ENCODE measurements at places on chromosomes 7 and 10.

GRCh38 chr7:12942609-12943008 lies 255.2 kb downstream of the ARL4A start:
- DNase-seq, result no peak

GRCh38 chr10:110083884-110084283 lies 76.1 kb downstream of the ADD3 start:
- DNase-seq, result no peak

GRCh38 chr10:6738112-6738768 lies 158.2 kb upstream of the PRKCQ start:
- DNase-seq, result no peak

DNA sequence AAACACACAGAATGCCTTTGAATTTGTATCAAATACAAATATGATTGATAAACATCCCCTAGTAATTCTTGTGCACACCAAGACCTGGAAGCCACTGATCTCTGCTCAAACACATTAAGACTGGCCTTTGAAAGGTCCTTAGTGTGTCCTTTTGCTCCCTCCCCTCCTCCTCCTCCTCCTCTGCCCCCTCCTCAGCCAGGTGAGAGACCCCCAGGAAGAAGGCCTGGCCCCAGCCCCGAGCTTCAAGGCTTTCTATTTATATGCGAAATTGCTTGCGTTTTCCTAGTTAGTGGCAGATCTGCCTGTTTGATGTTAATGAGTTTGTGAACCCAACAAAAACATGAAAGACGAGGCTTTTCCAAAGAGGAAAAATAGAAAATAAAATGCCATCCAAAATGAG lies 63.6 kb upstream of the TCF7L2 start:
- DNase-seq, result no peak

GRCh38 chr10:42637648-42638054 lies 719 bp downstream of the ZNF33B start:
- no peak for DNase-seq

DNA sequence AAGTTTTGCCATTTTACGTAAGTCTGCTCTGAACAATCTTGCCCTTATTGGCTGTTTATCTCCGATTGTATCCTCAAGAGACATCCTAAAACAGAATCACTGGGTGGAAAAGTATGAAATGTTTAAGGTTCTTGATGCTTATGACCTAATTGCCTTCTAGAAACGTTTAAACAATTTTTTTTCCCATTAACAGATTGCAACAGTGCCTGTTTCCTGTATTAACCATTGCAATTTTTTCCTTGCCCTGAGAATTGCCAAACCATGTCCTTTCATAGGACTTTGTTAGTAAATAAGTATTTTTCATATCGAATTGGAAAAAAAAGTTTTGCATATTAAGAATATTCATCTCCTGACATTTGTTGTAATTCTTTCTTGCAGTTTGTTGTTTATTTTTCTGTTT lies 639.8 kb downstream of the INHBA start:
- no peak for DNase-seq

GRCh38 chr10:110666673-110667072 lies 22.5 kb downstream of the RBM20 start:
- DNase-seq, result no peak

DNA sequence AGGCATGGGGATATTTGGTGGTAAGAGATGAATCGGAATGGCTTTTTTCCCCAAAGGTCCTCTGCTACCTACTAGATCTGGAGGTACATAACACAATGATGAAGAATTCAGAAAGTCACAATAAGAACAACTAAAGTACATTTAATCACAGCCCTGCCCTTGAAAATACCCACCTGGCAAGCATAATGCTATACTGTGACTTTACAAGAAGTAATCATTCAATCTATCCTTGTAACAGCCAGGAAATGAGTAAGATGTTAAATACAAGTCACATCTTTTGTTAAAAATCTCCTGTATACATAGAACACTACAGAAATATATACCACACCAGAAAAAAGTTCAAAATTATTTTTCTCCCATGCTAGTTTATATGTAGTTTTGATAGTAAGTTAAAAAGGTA lies 108.3 kb upstream of the ABCB5 start:
- DNase-seq, result no peak

DNA sequence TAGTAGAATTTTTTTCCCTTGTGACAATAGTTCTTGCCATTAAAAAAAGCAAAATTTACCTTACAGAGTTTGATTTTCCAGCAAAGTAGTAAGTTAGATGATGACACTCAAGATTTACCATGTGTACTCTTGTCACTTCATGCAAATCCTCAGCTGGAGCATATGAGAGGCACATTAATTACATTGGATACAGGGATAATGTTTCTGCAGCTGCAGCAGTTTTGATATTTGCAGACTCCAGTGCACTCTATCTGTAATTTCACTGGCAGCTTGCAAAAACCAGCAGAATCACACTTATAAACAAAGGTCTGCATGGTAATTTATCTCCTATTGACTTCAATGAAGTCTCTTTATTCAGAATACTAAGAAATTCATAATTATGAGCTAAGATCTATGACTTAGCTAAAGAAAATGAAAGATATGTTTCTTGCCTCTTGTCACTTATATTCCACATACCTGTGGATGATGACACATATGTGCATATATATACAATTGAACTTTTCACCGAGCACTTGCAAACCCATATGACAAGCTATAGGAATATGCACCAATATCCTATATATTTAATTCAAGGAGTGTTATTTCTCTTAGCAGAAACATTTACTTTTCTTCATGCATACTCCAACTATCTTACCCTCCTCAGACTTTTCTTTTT lies 530.6 kb downstream of the PHTF2 start:
- DNase-seq, result no peak

DNA sequence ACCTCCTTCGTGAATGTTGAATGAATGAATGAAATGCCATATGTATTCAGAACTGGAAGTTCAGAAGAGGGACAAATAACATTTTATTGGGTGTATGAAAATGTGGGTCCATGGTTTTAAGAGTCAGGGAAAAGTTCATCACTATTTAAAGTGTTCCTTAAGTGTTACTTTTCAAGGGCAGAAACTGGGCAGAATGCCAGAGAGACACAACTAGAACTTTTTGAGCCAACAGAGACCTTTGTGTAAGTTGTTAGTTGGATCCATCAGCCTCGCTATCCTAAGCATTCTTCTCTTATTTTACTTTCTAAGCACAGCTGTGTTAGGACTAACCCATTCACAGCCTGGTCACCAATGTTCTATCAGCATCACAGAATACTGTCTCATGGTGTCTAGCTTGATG lies 13.6 kb upstream of the TAF3 start:
- no peak for DNase-seq

- DNase-seq, result no peak
Observed at GRCh38 chr10:122331615-122332446, 42.7 kb upstream of the PLEKHA1 start.

- DNase-seq, result no peak
Observed at GRCh38 chr10:124211921-124212320, 118.5 kb upstream of the CHST15 start.

- DNase-seq, result no peak
Observed at GRCh38 chr7:134561-135256, 57.7 kb upstream of the FAM20C start.

DNA sequence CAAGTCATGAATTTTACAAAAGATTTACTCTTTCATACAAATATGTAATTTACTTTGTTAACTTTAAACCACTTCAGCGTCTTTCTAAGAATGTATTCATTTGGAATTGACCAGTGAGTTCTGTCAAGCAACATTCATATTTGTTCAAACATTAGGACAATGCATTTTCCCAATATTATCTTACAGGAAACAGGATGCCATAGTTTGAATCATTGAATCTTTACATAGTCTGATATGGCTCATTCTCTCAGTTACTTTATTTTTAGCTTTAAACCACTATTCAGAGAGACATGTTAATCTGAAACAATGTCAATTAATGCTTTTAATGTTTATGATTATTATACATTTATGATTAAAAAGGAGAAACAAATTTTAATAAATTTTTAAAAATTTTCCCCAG lies 21.1 kb upstream of the MEOX2 start:
- DNase-seq, result no peak

DNA sequence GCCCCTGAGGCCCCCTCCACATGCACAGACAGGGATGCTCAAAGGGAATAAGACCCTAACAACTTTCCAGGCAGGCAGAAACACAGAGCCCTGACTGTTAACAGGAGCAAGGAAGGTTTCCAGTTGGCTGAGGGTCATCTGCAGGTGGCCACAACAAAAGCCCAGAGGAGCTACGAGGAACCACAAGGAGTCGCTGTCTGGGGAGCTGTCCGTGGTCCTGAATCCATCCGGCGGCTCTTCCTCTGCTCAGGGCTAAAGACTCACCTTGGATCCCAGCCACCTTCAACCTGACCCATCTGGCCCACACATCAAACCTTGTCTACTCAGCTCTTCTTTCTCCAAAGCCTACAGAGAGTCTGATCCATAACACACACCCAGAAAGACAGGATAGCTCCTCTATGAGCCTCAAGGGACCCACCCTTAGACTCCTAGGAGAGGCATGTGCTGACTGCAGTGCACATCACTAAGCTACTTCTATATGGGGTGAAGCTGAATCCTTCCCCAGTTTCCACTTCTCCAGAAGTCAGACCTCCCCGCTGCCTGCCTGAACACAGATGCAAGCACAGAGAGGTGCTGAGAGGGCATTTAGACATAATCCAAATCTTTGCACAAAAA lies 104.0 kb downstream of the SLIT1 start:
- no peak for DNase-seq

DNA sequence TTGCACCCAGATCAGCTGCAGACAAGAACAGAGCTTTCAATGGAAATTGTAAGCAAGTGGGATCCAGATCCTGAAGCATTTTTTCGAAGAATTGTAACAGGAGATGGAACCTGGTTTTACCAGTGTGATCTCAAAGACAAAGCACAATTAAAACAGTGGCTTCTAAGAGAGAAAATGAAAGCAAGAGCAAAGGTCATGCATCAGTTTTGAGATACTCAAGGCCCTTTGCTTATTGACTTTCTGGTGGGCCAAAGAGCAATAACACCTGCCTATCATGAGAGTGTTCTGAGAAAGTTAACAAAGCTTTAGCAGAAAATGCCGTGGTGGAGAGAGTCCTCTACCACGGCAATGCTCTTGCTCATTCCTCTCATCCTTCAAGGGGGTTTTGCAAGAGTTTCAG lies 194.8 kb downstream of the TMEM178B start:
- no peak for DNase-seq

- DNase-seq, result no peak
Observed at GRCh38 chr10:16527452-16527851, 5.8 kb upstream of the C1QL3 start.

GRCh38 chr10:35594115-35595079 lies 10.7 kb upstream of the GJD4 start:
- DNase-seq, result no peak

DNA sequence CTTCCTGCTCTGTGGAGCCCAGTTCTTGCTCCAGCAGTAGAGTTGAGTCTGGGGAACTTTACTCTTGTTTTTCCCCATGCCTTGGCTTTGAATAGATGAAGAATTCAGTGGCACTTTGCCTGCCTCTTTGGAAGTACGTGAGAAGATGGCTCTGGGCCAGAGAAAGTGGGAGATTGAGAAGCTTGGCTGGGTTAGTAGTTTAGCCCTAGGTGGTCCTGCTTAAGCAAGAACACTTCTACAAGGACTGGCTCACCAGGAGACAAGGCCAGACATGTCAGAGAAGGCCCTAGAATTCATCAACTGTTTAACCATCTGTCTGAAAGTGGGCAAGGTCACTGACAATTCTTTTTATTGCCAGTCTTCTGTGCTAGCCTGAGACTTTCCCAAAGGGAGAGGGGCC lies 410.3 kb downstream of the TYW1 start:
- DNase-seq, result no peak

- no peak for DNase-seq
Observed at GRCh38 chr10:79103129-79103528, 34.4 kb downstream of the ZMIZ1 start.

DNA sequence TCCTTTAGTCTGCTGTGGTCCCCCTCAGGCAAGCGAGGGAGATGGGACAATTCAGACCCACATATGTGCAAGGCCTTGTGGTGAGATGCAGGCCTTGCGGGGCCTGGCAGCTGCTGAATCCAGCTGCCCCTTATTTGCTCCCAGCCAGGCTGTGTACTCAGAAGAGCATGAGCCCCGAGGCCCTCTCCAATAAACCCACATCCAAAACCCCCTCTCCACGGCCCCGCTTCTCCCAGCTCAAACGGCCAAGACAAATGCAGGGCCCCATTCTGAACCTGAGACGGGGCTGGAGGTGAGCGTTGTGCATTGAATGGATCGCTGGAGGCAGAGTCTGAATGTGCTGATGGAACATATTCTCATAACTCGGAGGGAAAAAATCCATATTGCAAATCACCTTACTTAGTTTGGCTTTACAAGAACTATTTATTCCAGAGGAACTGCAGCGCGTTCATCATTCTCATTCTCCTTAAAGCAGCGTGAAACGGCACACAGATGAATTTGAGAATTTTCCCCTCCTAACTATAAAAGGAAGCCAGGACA lies 169.2 kb upstream of the LYZL2 start:
- no peak for DNase-seq

DNA sequence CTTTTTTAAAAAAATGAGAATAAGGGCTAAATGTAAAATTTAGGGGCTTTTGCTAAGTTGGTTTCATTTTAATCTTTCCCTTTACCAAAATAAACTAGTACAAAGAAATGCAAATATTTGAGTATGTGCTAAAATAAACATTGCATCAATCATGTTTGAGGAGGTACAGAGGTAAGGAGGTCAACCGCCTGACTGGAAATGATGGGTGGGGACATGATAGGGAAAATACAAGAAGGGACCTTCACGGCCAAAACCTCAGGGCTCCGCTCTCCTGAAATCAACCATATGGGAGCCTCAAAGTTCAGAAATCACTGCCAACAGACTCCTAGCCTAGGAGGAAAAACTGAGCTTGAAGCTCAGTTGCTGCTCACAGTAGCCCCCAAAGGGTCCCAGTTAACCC lies 207.6 kb downstream of the AHR start:
- no peak for DNase-seq

DNA sequence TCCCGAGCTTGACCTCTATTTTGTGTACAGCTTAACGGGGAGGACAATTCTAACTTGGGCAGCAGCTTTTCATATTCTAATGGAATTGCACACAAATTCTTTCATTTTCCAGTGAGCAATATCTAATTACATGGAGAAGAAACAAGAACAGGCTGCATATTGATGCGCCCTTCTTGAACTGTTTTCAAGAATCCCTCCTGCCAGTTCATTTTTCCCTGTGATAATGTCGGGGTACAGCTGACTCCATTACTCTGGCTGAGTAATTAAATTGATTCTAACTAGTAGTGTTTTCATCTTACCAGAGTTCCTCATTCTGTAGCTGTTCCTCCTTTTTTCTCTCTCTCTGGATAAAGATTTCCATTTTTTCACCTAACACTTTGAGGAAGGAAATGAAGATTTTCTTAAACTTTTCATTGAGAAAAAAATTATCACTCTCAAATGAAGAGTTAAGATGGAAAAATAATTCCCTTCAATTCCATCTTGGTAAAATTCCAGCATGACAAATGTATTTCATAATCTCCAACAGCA lies 190.9 kb downstream of the FANK1 start:
- no peak for DNase-seq

GRCh38 chr7:34739651-34740300 lies 81.8 kb downstream of the NPSR1 start:
- DNase-seq, result no peak

GRCh38 chr7:106054971-106055532 lies 57.1 kb downstream of the SYPL1 start:
- no peak for DNase-seq

GRCh38 chr10:88759366-88760101 lies at the start of gene LIPN:
Gene LIPN (plus strand): TSS chr10:88760020. CDS start chr10:88761406, 1,386 bp downstream.
- no peak for DNase-seq
